ENCODE measurements at places on chromosomes 6 and 20. TPM values are rescaled to one million over a fixed set of nuclear protein-coding genes. Genes with fewer than 3 reads are reported as not detected.

The CALHM4 gene
- total RNA-seq, result not detected

The CST9L gene
- total RNA-seq, result not detected

The GLO1 gene
- 26.2 TPM for total RNA-seq

GRCh38 chr20:42739683-42740082, 450.0 kb downstream of the PTPRT start:
- no peak for DNase-seq

GRCh38 chr6:148736774-148737412, 9.9 kb upstream of the UST start:
- no peak for DNase-seq

- DNase-seq, result no peak
Observed at GRCh38 chr6:75334266-75335040, 49.9 kb upstream of the TMEM30A start.

DNA sequence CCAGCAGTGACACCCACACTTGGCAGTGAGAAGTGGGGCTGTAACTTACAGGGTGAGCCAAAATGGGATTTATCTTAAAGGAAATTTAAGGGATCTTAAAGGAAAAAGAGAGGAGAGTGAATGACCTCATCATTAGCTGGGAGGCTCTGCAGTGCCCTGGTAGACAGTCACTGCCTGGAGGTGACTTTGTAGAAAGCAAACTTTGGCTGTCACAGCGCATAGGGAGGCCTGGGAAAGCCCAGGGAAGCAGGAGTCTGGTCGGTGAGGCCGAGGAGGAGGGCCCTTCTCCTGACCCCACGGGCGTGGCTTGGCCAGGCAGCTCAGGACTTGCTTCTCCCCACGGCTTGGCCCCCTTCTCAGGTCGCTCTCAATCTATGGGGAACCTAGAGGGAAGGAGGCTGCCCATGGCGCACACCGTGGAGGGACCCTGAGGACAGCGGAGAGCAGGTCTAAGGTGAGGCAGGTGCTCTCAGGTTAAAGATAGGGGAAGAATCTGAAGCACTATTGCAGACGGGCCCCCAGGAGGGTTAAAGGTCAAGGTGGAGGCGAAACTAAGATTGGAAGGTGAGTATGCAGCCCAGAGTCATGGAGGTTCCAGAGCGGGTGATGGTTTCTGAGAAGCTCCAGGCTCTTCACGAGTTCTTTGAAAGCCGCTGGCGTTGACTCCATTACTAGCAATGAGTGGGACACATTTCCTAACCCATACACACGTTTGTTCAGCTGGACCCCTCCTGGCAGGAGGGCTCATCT, 15.6 kb upstream of the RIPK1 start:
- no peak for DNase-seq

DNA sequence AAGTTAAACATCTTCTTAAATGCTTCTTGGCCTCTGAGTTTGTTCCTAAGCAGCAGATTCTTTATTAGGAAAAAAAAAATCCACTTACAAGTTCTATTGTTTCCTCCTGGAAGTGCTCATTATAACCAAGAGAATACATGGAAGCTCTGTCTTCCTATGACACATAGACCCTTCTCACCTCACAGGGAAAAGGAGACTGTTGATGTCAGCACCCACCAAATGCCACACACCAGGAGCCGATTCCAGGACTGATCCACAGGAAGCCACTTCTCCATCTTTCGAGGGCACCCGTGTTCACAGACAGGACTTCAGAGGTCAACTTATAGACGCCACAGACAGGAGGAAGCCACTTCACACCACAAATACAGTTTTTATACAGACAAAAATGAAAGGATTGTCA, 13.4 kb upstream of the BNIP5 start:
- DNase-seq, result no peak

GRCh38 chr6:125810445-125810844, 19.7 kb downstream of the NCOA7 start:
- DNase-seq, result no peak

DNA sequence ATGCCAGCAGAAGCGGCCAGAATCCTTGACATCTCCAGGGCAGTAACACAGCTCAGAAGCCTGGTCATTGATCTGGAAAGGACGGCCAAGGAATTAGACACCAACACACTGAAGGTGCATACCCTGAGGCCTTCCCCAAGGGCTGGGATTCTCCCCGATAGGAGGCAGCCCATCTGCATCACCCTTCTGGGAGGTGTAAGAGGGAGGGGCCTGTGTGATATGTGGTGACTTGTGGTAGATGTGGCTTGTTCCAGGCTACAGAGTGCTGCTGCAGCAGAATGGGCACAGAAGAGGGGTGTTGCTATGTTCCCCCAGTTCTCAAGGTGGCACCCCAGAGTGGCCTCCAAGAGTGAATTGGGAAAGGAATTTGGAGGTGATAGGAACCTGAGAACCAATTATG, 11.2 kb downstream of the TRIM40 start:
- DNase-seq, result no peak

GRCh38 chr6:105907301-105907700, 178.8 kb upstream of the PRDM1 start:
- DNase-seq, result no peak

DNA sequence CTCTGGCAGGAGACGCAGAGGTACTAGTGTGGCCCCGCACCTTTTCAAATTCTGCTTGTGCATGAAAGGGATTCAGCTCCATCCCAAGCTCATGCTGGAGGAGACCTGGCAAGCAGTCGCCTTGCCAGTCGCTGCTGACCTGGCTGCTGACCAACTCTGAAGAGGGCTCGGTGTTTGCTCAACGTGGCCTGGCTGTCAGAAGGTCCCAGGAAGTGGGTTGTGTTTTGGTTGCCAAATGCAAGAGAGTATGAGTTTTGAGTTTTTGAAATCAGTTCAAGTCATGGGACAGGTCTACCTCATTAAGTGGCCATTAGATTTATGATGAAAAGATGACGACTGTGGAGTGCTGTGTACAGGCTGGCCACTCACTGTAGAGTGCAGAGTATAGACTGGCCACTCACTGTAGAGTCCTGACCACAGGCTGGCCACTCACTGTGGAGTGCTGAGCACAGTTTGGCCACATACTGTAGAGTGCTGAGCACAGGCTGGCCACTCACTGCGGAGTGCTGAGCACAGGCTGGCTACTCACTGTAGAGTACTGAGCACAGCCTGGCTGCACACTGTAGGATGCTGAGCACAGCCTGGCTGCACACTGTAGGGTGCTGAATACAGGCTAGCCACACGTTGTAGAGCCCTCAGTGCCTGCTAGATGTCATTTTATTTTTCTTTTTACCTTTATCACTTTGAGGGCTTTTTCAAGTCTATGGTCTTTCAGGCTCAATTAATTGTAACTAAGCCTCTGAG, 193.9 kb downstream of the ZNF217 start:
- no peak for DNase-seq

- no peak for DNase-seq
Observed at GRCh38 chr6:99780556-99780885, 173.9 kb downstream of the PRDM13 start.

- peak; percentile 46 for DNase-seq
Observed at GRCh38 chr6:149211046-149211571, 106.4 kb upstream of the TAB2 start.

DNA sequence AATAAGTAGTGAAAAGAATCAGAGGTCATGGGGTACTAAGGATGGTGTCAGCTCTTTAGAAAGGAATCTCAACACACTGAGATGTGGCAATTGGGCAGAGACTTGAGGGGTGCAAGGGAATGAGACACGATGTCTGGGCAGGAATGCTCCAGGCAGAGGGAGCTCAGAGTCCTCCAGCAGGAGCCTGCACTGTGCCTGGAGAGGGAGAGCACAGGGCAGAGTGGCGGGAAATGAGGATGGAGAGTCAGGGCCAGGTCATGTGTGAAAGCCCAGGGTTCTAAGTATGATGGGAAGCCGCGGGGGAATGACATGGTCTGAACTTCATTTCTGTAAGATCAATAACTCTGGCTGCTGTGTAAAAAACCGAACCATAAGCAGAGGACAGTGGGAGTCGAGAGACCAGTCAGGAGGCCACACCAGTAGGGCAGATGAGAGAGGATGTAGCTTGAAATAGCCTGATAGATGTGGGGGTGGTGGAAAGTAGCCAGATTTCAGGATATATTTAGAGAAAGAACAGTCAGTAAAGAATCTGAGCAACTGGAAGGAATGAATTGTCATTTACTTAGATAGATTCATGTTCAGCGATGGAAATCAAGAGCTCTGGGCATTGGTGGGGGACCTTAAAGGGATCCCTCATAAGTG, 133.4 kb upstream of the DTNBP1 start:
- DNase-seq, result no peak

DNA sequence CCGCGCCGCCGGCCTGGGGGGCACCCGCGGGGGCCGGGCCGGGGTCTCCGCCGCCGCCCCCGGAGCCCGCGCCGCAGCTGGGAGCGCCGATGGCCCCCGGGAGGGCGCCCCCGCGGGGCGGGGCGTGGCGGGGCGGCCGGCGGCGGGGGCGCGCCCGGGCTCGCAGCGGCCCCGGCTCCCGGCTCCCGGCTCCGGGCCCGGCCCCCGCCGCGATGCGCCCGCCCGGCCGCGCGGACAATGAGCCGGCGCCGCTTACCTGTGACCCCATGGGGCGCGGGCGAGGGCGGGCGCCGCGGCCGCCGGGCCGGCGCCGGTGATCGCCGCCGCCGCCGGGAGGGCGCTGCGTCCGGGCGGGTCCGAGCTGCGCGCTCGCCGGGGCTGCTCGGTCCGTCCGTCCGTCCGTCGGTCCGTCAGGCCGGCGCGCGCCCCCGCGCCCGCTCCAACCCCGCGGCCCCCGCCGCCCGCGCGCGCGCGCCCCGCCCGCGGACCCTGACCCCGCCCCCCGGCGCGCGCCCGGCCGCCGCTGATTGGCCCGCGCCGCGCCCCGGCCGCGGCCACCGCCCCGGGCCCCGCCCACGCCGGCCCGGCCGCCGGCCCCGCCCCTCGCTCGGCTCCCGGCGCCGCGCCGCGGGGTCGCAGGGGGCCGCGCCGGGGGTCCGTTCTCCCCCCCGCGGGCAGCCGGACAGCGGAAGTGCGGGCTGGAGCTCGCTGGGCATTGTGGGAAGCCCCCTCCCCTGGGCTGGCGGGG, at the start of gene ZBTB46:
ZBTB46 (minus strand) TSS at position 424 of the 748 bp plus-strand sequence. CDS start 40,507 bp downstream, outside the sequence.
- no peak for DNase-seq

DNA sequence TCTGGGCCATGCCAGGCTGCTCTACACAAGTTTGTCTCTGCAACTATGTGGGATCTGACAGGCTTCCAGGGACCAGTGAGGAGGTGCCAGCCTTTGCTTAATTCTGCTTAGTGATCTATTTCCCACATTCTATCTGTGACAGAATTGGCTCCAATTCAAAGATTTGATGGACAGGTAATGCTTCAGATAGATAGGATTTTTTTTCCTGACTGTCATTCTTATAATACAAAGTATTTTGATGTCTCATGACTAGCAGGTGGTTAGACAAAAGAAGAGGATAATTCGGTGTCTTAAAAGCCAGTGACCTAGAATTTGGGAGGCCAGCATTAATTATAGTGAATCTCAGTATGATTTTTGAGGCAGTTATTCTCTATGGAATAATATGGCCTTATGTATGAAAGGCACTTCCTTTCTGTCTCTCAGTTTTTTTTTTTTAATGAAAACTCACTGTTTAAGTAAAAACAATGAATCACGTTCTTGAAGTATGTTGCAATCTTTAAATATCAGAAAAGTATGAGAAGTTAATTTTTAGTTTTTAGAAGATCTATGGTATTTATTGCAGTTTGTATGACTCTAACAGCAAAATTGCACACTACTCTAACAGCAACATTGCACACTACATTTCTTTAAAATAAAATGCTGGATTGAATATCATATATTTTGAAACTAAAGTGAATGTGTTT, 43.7 kb downstream of the TMEM200A start:
- no peak for DNase-seq

- DNase-seq, result no peak
Observed at GRCh38 chr6:149127212-149127611, 190.3 kb upstream of the TAB2 start.

DNA sequence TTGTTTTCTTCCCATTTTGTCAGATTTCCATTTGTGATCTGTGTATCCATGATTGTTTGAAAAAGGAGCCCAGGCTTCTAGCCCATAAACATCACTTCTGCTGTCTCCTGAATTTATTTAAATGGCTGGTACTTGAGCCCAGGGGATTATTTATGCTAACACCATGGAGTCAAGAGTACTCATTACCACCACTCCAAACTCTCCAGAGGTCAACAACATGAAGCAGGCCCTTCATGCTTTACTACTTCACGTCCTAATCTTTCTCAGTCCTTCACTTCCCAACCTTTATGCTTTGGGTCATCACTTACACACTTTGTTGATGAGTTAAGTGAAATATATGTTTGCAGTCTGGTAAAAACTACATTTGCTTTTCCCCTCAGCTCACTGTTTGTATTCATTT, 247.8 kb downstream of the BMP2 start:
- no peak for DNase-seq

DNA sequence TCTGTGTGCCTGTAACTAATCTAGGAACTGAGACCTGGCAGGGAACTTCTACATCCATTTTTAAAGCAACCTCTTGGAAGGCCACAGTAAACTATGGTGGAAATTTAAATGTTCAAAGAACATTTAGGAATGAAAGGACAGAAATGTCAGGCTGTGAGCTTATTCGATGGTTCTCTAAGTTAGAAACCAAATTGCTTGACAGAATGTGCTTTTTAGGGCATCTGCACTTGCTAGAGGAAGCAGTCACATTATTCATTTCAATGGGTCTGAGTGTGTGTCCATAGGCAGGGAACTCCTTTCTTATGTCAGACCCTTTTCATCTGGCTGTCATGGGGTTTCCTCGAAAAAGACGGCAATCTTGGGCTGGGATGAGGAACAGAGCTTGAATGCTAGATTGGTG, 84.4 kb downstream of the PPP1R14C start:
- no peak for DNase-seq

GRCh38 chr6:37077905-37078296, 72.4 kb downstream of the FGD2 start:
- DNase-seq, result no peak

DNA sequence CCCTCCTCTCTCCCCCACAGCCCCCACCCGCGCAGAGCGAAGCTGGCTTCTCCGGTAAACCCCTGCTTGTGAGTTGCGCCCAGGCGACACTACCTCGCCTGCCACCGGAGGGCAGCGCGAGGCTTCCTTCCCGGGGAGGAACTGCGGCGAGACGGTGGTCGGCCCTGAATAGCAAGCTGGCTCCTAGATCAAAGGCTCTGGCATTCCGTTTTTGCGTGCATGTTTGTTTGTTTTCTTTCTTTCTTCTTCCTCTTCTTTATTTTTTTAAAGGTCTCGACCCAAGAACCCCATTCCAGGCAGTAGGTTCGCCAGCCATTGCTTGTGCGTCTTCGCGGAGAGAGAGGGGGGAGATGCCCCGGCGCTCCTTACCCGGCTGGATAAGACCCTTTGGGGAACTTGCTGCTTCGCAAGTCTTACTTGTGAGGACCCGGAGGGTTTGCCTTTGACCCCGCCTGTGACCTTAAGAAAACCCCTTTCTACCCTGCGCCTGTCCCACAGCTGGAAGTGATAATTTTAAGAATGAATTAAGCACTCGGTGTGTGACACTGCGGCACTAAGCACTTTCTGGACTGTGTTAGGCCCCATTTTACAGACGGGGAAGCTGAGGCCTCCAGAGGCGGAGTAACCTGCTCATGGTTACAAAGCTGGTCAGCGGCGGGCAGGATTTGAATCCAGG, 92.7 kb upstream of the SIRPA start:
- no peak for DNase-seq

- no peak for DNase-seq
Observed at GRCh38 chr20:37267667-37268313, 6.2 kb upstream of the GHRH start.

All from CD4-positive, alpha-beta T cell (primary cell).